WTC11 (cell line): ENCODE measurements at places on chromosomes 16 and 17. TPM values are rescaled to one million over a fixed set of nuclear protein-coding genes. Genes with fewer than 3 reads are reported as not detected.

- DNase-seq: no peak
Measured at GRCh38 chr17:78433780-78434335, 55.4 kb downstream of the PGS1 start.

KRT39 gene
- total RNA-seq: not detected in 3 replicates

DNA sequence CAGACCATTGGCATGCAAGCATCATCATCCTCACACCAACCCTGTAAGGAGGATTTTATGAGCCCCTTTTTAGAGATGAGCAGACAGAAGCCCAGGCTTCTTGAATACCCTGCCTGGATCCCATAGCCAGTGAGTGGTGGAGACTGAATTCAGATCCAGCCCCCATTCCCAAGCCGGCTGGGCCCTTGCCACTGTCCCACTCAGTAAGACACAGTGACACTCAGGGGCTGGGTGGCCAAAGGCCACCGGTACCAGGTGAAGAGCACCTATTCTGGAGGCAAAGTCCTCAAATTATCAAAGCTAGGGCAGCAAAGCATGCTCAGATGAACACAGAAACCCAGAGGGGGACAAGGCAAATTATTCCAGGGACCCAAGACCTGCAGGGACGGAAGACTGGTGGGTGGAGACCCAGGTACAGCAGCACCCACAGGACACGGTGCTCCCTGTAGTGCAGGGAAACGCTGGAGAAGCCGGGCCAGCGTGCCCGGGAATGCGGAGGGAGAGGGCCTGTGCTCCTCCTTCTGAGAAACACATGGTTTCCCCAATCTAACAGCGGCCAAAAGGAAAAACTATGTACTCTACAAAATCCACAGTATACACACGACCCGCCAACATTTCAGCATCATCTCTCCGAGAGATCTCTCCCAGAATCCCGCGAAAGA is 33.2 kb upstream of the CRHR1 start:
- no peak for DNase-seq

- no peak for DNase-seq
Measured at GRCh38 chr16:88566158-88566557, 4.0 kb upstream of the ZC3H18 start.

DNA sequence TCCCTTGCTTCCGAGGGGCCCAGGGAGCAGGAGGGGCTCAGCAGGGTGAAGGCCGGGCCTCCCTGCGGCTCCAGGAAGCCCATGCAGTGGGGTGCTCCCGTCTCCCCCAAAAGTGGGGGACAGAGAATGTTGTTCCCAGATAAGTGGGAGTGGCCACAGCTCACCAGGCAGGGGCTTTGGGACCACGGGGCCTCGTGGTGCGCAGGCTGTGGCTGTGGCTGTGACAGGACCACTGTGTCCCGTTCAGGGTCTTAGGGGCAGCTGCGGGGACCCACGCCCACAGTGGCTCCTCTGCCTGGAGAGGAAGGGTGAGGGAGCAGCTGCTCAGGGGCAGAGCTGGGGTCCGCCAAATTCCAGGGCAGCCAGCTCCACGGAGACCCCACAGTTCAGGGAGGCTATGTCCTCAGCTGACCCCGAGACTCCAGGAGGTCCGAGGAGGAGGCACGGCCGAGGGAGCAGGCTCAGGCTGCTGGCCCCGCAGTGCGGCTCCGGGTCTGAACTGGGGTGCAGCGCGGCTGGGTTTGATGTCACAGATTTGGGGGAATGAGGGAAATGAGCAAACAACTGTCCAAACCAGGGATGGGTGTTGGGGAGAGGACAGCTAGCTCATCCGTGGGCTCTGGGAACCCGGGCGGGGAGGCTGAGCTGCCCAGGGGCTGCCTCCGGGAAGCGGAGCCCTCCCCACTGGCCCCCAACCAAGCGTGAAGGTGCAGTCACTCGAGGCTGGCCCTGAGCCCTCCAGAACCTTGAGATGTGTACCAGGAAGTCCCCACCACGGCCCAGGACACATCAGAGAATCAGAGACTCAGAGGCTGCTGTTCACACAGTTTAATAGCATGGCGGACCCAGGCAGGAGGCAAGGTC is 23.4 kb downstream of the TPSD1 start:
- DNase-seq: no peak

- DNase-seq: no peak
Measured at GRCh38 chr17:52790359-52790955, 631.9 kb upstream of the CA10 start.

GRCh38 chr16:47241061-47241460 is 97.3 kb upstream of the NETO2 start:
- DNase-seq: no peak

- no peak for DNase-seq
Measured at GRCh38 chr17:44324092-44324570, 492 bp downstream of the SLC25A39 start.

AOC2 gene
- total RNA-seq: 9.8 to 11.0 TPM (median 10.1 TPM) in 3 replicates

DNA sequence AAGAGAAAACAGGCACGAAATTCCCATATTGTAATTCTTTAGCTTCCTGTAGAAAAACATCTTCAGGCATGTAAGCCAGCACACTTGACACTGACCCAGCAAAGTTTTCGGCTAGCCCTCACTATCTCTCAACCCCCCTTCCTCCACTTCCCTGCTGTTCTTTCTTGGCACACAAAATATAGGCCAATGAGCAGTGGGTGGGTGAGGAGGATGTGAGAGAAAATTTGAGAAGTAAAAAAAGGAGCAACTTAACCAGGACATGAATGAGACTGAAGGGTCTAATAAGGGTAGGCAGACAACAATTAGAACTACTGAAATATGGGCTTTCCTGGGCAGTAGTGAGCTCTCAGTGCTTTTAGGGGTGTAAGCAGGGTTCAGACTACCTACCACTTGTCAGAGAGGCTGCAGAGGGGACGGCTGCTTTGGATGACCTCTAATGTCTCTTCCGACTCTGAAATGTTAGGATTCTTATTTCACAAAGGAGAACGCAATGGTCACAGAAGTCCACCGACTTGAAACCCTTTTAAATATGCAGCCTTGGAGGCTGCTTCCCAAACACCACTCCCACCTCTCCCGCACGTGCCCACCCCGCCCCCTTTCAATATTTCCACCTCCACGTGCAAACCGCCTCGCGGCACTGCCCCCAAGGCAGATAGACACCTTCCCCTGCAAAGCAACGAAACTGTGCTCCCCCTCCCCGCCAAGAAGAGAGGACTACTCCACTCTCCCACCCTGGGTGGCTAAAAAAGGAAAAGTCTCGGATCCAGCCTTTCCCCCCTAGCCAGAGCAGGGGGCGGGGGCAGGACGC is 889 bp downstream of the MBTD1 start:
- DNase-seq: peak; percentile 31

- no peak for DNase-seq
Measured at GRCh38 chr16:87344931-87345631, 27.9 kb upstream of the C16orf95 start.

DNA sequence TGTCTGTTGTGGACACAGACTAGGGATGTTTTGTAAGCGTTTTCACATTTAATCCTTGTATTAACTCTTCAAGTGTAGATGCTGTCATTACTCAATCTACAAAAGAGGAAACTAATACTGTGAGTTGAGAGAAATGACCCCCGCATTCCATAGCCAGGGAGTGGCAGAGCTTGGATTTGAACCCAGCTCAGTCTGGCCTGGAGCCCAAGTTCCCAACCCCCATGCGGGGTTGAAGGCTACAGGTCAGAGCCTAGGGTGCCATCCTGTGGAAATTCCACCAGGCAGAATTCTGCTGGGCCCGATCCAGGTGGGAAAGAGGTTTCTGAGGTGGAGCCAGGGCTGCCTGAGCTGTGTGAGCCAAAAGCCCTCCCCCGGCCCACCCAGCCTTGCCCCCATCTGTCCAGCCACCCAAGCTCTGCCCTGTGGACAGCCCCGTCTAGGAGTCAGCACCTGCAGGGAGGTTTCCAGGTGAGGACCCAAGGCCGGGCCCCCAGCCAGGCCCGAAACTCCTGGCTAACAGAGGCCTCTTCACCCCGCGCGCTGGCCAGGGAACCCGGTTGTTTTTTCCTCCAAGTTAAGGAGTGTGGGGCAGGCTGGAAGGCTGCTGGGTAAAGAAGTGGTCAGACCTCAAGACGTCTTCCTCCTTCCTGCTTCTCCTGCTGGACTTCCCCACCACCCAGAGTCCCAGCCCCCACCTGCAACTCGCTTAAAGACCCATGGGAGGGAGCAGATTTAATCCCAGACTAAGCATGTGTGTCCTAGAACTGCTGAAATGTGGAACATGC is 5.7 kb downstream of the MMP15 start:
- DNase-seq: no peak

MC1R gene
- 3.4 to 3.8 TPM (median 3.5 TPM) in 3 replicates for total RNA-seq

GRCh38 chr17:36755586-36755985 is 154.2 kb downstream of the MRM1 start:
- DNase-seq: peak; percentile 77

SLFN14 gene
- not detected in 3 replicates for total RNA-seq

- DNase-seq: no peak
Measured at GRCh38 chr16:3595521-3596021, 15.8 kb downstream of the SLX4 start.

NPIPA2 gene
- total RNA-seq: 12.1 to 20.8 TPM (median 19.5 TPM) in 3 replicates

GRCh38 chr17:67025216-67025792 is 19.1 kb upstream of the CACNG1 start:
- DNase-seq: no peak

KRTAP4-3 gene
- not detected in 3 replicates for total RNA-seq

HGS gene
- total RNA-seq: 83.7 to 113 TPM (median 90.8 TPM) in 3 replicates

DNA sequence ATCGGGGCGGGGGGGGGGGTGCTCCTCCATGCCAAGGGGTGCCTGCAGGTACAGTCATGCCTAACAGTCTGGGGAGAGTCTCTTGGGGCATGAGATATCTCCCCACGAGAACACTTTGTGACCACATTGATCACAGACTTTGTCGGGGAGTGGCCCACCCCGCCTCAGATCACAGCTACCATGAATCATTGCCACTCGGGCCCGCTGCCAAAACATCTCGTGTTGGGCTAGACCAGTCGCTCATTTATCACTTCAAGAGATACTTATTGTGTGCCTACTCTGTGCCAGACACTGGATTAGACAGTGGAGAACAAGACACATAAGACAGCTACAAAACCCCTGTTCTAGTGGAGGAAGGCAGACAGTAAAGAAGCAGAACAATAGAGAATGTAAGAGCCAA is 72.6 kb downstream of the CLEC16A start:
- no peak for DNase-seq

ATMIN gene
- total RNA-seq: 36.0 to 43.1 TPM (median 37.2 TPM) in 3 replicates

DNA sequence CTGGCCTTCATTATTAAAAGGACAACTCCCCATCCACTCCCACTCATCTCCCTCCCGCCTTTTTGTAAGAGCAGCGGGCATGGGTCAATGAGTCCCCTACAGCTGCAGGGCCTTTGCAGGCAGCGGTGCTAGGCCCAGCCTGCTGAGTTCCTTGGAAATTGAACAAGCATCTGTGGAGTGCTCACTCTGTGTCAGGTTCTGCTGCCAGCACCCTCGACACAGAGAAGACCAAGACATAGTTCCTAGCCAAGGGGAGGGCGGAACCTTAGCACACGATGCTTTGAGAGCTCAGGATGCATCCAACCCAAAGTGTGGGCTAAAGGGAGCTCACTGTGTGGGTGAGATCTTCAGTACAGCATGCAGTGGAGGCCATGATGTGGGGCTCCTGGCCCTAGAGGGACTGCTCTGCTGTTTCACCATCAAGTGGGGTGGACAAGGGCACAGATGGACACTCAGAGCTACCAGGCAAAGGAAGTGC is 27.6 kb downstream of the RMI2 start:
- no peak for DNase-seq

DNA sequence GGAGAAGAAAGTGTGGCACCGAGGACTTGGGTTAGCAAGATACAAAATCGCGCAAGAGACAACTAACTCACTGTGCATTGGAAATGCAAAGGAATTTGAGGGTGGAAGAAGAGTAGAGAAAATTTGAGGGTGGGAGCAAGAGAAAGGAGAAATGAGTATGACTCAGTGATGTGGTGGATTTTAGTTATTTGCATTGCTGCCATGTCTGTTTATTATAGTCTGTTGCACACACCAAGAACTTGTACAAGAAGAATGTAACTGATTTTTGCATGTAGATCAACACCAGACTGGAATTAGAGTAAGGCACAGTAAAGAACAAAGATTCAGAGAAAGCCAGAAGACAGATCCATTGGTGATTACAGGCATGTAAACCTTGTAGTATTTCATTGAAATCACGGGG is 71.6 kb upstream of the SMIM36 start:
- no peak for DNase-seq

KRT31 gene
- total RNA-seq: not detected in 3 replicates

SERPINF2 gene
- 1.6 to 2.7 TPM (median 2.1 TPM) in 3 replicates for total RNA-seq

DNA sequence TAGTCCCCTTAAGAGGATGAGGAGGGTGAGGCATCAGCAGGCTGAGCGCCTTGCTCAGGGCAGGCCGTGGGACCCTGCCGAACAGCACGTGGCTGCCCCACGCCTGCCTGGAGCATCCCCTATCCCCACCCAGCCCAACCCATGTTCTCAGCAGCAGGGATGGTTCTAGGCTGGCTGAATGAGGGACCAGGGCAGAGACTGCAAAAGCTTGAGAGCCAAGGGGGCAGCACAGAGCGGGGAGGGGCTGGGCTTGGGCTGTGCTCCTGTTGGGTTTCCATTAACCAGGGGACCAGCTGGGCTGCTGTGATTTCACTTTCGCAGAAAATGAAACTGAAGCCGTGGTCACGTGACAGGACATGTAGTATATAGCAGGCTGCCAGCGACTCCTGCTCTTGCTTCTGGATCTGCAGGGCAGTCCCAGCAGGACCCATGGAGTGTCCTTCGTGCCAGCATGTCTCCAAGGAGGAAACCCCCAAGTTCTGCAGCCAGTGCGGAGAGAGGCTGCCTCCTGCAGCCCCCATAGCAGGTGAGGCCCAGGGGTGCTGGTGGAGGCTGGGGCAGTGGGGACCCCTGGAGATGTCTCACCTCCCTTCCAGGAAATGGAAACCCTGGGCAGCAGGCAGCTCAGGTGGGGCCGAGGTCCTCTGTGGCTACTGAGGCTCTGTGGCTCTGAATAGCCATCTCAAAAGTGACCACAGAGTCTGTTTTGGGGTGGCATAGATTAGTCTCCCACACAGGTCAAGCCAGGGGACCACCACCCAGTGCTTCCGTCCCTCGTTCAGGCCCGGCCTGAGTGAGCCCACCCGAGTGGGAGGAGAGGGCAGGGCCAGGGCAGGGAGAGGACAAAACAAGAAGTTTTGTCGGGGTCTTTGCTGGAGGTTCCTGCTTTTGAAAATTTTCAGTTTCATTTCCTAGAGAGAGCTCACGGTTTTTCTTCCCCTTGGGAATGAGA is 2.9 kb downstream of the RNF213 start:
- DNase-seq: no peak

DNA sequence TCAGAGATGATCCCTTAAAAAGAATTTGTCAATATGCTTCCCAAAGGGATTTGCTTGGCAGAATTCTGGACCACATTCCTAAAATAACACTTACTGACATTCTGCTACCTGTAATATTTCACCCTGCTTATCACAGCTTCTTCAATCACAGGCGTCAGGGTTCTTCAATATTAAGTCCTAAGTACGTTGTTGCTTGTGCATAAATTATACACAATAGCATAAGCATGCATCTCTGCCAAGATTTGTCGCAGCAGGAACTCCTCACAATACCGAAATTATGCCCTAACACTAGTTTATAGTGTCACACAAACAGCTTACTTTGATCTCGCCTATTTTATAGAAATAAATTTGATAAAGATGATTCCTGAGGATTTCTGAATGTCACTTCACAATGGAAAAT is 48.9 kb downstream of the UBE2G1 start:
- DNase-seq: no peak

TBC1D3K gene
- not detected in 3 replicates for total RNA-seq

DNA sequence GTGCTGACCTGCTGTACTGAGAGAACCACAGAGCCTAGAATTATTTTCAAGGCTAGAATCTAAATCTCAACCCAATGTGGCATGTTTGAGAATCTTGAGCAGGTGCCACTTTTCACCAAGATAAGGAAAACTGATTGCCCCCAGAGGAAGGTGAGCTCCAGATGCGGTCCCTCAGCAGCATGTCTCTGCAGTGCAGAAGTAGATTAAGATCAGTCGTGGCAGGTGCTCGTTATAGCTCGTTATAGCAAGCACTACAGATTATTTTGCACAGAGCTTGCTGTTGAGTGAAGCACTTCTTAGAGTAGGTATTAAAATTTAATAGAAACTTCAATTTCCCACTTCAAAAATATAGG is 176.0 kb downstream of the AATF start:
- no peak for DNase-seq
